Activated CD8-positive, alpha-beta memory T cell treated with anti-CD3 and anti-CD28 coated beads for 48 hours (primary cell): ENCODE measurements at places on chromosomes 6 and 20.

- DNase-seq, result no peak
Measured at GRCh38 chr20:63737695-63737944, 1.2 kb downstream of the LIME1 start.

DNA sequence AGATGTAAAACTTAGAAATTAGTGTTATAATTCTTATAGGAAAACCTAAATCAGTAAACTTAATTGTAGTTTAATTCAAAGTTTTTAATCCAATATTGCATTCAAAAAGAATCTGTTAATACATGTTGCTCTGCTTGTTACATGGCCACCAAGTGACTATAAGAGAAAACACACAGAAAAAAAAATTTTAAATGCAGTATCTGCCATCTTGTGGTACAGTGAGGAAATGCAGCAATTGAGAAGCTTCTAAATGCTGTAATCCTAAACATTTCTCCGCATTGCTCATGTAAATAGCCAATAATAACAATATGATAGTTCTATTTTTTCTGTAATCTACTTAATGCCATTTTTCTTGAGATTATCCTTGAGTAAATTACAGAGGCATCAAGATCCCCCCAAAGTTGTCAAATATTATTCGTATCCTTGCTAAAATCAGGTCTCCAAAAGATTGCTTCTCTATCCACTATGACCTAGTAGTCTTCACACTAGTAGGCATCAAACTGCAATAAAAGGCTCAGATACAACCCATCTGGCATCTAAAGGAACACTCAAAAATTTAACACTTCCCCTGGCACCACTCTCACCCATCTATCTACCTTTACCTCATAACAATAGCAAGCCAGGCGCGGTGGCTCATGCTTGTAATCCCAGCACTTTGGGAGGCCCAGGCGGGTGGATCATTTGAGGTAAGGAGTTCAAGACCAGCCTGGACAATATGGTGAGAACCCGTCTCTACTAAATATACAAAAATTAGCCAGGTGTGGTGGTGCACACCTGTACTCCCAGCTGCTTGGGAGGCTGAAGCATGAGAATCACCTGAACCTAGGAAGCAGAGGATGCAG is 34.6 kb downstream of the HDAC2 start:
- DNase-seq, result no peak

GRCh38 chr6:57173056-57173885 is 1.1 kb downstream of the BAG2 start:
- no peak for DNase-seq

- DNase-seq, result peak; percentile 67
Measured at GRCh38 chr6:14857501-14857900, 388.4 kb upstream of the JARID2 start.

- DNase-seq, result no peak
Measured at GRCh38 chr20:41956338-41957074, 338.3 kb upstream of the CHD6 start.

- no peak for DNase-seq
Measured at GRCh38 chr20:35721219-35721618, 20.8 kb downstream of the RBM39 start.

DNA sequence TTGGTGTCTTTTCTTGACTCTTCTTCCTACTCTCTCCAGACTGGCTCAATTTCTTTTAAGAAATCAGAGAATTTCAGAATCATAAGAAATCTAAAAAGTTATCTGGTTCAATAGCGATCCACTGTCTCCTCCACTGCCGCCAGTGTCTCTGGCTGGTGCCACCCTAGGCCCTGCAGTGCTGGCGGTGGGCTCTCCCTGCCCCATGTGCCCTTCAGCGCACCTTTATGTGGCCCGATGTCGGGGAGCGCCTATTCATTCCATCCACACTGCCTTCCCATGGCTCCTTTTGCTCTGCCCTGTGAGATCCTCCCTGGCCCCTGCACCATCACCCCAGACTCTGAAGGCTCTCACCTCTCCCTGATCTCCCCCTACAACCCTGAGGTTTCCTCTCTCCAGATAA is 62.8 kb downstream of the TBXT start:
- DNase-seq, result no peak

GRCh38 chr6:109701221-109701620 is 10.1 kb downstream of the FIG4 start:
- no peak for DNase-seq

- no peak for DNase-seq
Measured at GRCh38 chr6:135209803-135210202, 28.7 kb downstream of the MYB start.

- no peak for DNase-seq
Measured at GRCh38 chr6:33906439-33906838, 102.6 kb upstream of the MLN start.

DNA sequence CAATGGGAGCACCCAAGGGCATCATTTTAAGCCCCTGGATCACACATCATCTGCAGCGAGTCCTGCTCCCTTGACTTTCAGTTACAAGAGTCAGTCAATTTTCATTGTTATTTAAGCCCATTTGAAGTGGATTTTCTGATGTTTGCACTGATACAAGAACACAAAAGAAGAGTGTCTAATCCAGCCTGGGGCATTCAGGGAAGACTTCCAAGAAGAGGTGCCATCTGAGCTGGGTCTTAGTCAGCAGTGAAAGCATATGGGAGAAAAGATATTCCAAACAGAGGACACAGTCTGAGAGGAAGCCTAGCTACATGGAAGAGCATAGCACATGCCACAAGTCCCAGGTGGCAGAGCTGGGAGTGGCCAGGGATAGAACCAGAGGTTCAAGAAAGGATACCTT is 10.4 kb upstream of the FOXP4 start:
- DNase-seq, result no peak

- no peak for DNase-seq
Measured at GRCh38 chr20:50837532-50838321, 42.9 kb downstream of the BCAS4 start.

- no peak for DNase-seq
Measured at GRCh38 chr20:51487565-51488268, 54.8 kb downstream of the NFATC2 start.

DNA sequence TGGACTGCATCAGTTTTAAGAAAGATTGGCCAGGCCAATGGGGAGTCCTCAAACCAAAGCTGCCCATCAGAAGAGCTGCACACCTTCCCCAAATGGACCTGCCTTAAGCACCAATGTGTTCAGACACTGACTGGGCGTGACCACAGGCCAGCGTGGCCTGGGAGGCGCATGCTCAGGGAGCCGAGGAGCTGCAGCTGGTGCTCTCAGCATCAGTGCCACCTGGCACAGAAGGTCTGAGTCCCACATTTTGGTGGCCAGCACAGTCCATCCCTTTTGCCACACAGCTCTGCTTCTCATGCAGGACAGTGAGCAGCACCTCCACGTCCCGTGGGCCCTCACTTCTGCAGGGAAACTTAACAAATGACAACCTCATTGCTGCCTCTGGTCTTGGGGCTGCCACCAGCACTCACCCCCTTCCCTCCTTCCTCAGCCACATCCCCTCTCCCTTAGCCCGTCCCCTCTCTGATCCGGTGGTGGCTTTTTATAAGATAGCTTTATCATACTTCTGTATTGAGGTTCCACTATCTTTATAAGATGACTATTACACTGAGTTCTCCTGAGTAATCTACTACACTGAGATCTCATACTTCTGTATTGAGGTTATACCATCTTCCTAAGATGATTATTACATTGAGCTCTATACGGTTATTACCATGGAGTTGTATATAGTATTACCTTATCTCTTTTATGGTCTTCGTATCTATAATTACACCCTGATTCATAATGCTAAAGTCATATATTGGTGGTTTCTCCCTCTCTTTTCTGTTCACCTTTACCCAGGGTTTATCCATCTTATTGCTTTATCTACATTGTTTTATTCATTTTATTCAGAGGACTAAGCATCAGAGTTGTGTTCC is 109.1 kb downstream of the TOX2 start:
- no peak for DNase-seq

GRCh38 chr20:12874933-12875332 is 133.8 kb upstream of the SPTLC3 start:
- no peak for DNase-seq

DNA sequence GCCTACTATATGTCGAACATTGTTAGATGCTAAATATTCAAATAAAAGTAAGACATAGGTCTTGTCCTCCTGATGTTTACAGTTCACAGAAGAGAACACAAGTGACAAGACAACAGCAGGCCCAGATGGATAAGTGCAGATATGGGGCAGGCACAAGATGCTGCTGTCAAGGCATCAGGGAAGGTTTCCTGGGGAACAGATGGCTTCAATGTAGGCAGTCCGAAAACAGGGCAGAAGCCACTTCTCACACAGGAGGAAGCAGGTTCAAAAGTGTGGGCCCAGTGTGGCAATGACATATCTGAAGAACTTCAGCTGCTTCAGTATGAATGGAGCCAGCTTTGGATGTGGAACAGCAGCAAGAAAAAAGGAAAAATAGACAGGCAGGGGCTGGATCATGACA is 32.5 kb downstream of the HLA-DPB1 start:
- no peak for DNase-seq

DNA sequence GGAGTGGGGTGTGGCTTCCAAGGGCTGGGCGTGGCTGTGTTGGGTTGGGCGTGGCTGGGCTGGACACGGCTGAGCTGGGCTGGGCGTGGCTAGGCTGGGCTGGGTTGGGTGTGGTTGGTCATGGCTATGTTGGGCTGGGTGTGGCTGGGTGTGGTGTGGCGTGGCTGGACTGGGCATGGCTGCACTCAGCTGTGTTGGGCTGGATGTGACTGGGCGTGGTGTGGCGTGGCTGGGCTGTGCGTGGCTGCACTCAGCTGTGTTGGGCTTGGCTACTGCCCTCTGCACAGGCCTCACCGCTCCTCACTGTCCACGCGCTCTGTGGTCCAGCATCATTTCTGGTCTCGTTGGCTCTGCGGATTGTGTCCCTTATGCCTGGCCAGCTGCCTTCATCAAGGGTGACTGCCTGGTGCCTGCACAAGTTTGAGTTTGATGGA is 43.5 kb upstream of the SLCO4A1 start:
- no peak for DNase-seq

DNA sequence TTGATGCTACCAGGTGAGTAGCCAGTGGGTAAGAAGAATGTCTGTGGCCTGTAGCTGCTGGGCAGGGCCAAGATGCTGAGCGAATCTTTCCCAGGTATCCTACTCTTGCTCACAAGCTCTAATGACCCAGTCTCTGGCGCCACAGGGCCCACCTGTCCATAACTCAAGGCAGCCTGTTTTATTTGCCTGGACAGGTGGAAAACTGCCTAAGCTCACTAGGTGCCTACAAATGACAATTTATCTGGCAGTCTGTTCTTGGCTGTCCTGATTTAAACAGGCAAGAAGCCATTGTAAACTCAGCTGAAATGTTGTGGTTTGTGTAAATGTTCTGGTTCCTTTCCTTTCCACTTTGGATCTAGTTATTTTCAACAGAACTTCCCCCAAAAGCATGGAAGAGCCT is 113.3 kb downstream of the TCP11 start:
- DNase-seq, result no peak
